ENCODE measurements at places on chromosomes 5 and 9. TPM values are rescaled to one million over a fixed set of nuclear protein-coding genes. Genes with fewer than 3 reads are reported as not detected.

- DNase-seq, result no peak
Measured at GRCh38 chr5:83363111-83363885, 108.2 kb upstream of the VCAN start.

The PCDHA13 gene
- 2.3 TPM for total RNA-seq

DNA sequence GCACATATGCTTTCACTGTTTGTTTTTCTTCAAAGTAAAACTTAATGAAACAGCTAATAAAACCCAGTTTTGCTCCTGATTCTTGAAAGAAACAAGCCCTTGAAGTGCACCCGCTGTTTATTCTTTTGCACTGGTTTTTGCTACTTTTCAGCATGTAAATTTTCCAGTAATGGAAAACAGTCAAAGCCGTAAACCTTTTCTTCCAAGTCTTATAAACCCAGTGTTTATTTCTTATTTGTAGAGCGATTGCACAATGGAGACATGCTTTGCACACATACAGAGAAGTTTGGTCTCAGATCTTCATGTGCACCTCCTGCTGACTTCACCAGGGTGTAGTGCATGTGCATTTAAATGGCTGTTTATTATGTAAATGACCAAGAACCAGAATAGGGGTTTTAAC lies 51.8 kb downstream of the ATG10 start:
- no peak for DNase-seq

DNA sequence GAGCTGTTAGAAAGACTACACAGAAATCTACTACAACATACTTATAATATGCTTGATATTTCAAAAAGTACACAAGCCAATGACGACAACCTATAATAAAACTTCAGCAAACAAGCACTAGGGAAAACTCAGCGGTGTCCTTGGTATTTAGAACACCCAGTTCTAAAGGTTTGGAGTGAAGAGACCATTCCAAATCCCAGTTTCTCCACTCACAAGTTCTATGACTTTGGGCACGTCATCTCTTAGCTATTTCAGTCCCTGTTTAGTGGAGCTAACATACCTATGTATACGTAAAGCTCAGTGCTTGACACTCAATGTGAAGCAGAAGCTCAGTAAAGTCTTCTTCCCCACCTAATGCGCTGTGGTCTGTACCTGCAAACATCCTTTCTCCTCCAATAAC lies 52.8 kb downstream of the MLLT3 start:
- DNase-seq, result no peak

The PCDHGC5 gene
- total RNA-seq, result 1.3 TPM

DNA sequence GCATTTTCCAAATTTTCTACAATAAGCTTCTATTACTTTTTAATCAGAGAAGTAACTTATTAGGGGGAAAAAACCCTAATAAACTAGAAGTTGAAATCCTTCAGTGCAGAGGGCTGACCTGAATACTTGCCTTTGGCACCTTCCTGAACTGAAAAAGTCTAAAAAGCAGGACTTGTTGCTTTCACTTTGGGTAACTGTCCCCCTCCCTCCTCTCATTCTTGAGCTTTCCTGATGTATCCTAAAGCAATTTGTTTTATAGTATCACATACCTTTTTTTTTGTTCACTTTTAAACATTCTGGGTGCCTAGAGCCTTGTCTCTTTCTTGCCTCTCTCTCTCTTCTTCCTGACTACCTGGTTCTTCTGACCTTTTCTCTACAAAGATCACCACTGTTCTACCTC lies 64.0 kb upstream of the ERBIN start:
- DNase-seq, result no peak

The PAX5 gene
- total RNA-seq, result not detected

GRCh38 chr5:172303572-172304335 lies 20.2 kb upstream of the UBTD2 start:
- no peak for DNase-seq

The ELOVL7 gene
- 5.5 TPM for total RNA-seq

- no peak for DNase-seq
Measured at GRCh38 chr5:77893225-77893860, 117.2 kb upstream of the TBCA start.

GRCh38 chr9:82745919-82746318 lies 317.0 kb downstream of the RASEF start:
- no peak for DNase-seq

The SH3TC2 gene
- total RNA-seq, result 0.69 TPM

DNA sequence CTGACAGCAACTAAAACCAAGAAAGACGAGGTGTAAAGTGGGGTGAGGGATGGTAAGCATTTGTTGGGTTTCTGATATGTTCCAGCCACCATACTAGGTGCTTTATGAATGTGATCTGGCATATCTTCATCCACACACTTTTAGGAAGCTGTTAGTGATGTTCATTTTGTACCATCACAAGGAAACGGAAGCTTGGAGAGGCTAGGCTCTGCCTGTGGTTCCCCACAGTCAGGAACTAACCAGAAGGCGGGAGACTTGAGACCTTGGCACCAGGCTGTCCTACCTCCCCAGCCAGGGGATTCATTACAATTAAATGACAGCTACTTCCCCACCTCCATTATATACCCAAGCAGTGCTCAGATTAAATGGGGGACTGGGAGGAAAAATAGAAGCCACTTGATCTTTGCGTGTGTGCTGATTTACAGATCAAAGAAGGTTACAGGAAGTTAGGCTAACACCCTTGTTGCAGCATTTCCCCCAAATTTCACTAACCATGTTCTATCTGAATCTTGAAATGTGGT lies 43.0 kb downstream of the SFXN1 start:
- no peak for DNase-seq

DNA sequence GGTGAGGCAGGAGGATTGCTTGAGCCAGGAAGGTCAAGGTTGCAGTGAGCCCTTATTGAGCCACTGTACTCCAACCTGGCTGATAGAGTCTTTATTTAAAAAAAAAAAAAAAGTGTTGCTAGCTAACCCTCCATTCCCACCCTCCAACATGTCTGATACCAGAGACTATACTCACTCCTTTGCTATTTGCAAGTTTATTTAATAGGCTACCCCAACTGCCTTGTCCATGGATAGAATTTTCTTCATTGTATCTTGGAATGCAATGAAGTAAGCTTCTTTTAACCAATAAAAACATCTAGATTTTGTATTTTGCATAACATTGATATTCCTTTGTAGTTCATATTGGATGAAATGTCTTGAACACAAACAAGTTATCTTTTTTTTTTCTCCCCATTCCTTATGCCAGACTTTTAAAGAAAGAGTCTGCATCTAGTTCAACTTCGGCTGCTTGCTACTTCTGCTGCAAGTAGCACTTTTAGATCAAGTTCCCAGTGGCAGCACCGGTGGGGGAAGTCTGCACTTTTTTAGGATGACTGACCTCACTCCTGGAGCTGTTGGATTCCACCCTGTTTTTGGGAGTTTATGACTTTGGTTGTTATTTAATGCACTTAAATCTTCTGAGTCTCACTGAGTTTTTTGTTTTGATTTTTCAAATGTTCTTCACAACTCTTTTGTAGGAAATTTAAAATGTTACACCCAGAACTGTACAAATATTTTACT lies 112.5 kb downstream of the UHRF2 start:
- no peak for DNase-seq

DNA sequence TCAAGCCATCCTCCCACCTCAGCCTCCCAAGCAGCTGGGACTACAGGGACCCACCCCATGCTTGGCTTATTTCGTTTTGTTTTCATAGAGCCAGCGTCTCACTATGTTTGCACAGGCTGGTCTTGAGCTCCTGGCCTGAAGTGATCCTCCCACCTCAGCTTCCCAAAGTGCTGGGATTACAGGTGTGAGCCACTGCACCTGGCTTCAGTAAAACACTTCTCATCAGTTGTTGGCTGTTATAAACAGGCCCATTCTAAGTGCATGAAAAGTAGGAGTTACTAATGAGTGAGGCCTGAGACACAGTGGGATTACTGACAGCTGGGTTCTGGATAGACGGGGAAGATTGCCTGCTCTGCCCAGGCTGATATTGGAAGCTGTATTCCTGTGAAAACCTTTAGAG lies 3.5 kb downstream of the CRB2 start:
- DNase-seq, result no peak

GRCh38 chr9:137172901-137173795 lies 1.3 kb upstream of the TMEM210 start:
- no peak for DNase-seq

- no peak for DNase-seq
Measured at GRCh38 chr5:169395136-169395535, 94.2 kb upstream of the SLIT3 start.

DNA sequence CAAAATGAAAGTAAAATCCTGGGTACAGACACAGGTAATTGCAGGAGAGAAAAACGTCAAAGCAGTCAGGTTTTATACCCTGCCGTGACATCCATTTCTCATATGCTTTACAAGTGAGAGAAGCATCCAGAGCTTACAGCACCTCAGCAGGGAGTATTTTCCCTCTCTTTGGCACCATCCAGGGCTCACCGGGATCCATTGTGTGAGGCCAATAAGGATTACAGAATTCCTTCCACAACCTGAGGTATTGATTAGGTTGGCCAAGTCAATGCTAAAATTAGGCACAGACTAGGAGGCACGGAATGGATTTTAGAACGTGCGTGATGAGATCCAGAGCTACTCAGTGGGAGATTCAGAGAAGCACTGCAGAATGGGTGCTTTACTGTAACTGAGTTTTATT lies 296.6 kb downstream of the FBXL7 start:
- no peak for DNase-seq

DNA sequence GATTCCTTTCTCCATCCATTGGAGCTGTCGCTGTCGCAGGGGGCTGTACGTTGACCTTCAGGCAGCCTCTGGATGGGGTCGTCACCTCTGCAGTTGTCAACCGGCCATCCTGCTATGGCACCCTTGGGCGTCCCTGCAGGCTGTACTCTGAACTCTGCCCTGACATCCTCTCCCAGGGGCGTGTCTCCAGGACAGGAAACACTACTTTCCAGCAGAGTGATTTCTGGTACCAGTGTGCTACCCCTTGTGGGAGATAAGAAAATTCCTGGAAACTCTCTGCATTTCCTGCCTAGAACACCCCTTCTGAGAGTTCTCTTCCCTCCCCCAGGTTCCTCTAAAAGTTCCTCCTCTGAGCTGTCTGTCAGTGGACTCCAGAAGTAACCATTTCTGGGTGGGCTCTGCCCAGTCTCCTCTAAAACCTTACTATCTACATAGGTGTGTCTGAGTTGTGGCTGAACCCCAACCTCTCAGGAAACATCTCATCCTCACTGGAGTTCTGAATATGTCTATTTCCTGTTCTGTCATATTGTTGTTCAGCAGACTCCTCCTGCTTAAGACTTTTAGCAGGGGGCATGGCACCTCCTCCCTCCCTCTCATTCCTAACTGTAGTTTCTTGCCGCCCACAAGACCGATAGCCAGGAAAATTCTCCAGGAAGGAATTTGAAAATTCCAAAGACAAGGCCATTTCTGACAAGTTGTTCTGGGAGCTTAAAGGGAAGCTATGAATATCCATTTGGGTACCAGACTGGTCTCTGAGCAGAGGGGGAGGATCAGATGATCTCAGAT lies 145.3 kb upstream of the RASEF start:
- DNase-seq, result no peak

The DMGDH gene
- total RNA-seq, result 1.4 TPM

The PCDHB13 gene
- 3.0 TPM for total RNA-seq

The ENTPD2 gene
- not detected for total RNA-seq

DNA sequence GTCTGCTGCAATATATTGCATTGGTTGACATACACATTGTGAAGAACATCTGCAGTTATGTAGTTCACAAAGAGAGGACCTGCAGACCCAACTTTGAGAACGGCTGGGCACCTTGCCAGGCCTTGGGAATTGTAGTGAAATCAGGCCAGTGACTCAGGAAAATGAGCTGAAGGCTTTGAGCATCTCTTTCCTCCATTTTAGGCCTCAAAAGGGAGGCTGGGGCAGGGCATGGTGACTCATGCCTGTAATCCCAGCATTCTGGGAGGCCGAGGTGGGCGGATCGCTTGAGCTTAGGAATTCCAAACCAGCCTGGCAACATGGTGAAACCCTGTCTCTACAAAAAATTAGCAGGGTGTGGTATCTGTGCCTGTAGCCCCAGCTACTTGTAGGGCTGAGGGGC lies 1.4 kb upstream of the IPPK start:
- no peak for DNase-seq

- DNase-seq, result no peak
Measured at GRCh38 chr9:83154087-83154736, 91.3 kb upstream of the RASEF start.

Data from neural progenitor cell (in vitro differentiated cells).